ENCODE measurements at places on chromosomes 6 and 20.

GRCh38 chr20:61697666-61698597 lies 367.7 kb downstream of the TAF4 start:
- DNase-seq, result no peak

- no peak for DNase-seq
Measured at GRCh38 chr20:45997187-45997586, 11.5 kb upstream of the MMP9 start.

GRCh38 chr6:43869079-43869710 lies 99.2 kb downstream of the VEGFA start:
- no peak for DNase-seq

- no peak for DNase-seq
Measured at GRCh38 chr6:122081921-122082320, 317.5 kb upstream of the HSF2 start.

DNA sequence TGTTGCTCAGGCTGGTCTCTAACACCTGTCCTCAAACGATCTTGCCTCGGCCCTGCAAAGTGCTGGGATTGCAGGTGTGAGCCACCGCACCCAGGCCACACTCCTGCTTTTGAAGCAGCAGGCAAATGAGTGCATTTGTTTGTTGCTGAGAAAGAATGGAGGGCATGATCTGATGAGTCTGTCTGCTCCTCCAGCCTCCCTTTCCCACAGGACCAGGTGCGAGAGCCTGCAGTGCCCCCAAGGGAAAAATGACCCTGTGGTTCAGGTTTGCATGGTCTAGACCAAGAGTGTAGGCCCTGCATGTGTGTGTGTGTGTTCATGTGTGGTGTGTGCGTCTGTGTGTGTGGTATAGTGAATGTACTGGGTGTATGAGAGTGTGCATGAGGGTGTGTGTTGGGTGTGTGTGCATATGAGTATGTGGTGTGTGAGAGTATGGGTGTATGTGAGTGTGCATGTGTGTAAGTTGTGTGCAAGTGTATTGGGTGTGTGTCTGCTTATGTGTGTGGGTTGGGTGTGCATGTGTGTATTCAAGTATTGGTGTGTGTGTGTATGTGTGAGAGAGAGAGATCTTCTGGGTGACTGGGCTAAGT lies 22.8 kb upstream of the FOXC1 start:
- no peak for DNase-seq

DNA sequence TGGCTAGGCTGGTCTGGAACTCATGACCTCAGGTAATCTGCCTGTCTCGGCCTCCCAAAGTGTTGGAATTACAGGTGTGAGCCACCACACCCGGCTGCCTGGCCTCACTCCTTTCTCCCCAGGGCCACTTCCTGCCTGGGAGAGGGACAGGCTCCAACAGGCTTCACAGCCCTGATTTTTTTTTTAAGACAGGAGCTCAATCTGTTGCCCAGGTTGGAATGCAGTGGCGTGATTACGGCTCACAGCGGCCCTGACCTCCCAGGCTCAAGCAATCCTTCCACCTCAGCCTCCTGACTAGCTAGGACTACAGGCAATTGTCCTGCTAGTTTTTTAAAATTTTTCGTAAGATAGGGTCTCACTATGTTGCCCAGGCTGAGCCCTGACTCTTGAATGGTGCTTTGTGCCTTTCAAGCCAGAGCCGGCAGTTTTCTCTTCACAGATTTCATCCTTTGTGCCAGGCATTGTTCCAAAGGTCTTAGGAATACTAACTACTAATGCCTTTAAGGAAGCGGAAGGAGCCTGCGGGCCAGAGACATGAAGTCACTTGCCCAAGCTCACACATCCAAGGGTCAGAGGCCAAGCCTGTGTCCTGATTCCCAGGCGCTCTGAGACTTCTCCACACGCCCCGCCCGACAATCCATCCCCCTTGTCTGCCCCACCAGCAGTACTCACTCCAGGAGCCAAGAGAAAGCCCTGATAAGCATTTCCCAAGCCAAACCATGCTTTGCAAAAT lies 19.2 kb downstream of the CAPN11 start:
- no peak for DNase-seq

GRCh38 chr20:52805296-52805571 lies 166.9 kb upstream of the TSHZ2 start:
- DNase-seq, result no peak

DNA sequence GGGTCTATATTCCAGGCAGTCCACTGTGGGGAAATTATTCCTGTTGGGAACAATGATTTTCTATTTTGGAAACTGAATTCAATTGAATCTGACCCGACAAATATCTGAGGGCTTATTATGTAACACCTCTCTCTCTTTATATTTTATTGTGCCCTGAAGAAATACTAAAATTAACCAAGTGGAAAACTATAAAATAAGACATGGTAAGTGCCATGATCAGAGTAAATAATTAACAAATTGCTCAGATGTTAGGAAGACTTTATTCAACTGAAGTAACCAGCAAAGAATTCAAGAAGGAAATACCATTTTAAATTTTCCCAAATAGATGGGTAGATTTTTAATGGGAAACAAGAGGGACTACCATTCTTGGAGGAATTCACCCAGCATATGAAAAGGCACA lies 632.9 kb downstream of the MAFB start:
- DNase-seq, result no peak

GRCh38 chr20:41221614-41222218 lies 84.4 kb downstream of the PLCG1 start:
- DNase-seq, result no peak

- no peak for DNase-seq
Measured at GRCh38 chr20:59153355-59153681, 10.3 kb upstream of the ZNF831 start.

- no peak for DNase-seq
Measured at GRCh38 chr6:4351520-4352321, 216.3 kb upstream of the ECI2 start.

DNA sequence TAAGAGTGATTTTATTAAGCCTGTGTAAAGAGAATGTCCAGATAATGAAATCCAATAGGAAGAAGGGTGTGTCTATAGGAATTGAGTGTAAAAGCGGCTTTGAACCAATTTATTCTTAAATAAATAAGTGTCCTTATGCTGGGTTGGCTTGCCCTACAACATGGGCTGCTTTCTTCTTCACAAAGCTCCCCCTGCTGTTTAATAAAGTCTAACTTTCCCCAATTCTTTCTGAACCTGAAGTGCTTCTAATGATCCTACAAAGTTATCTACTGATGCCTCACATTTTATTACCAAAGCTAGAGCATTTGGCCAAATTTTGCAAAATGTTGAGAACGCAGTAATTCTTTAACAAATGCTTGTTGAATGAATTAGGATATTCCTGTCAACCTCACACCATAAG lies 36.3 kb upstream of the SIRT5 start:
- no peak for DNase-seq

DNA sequence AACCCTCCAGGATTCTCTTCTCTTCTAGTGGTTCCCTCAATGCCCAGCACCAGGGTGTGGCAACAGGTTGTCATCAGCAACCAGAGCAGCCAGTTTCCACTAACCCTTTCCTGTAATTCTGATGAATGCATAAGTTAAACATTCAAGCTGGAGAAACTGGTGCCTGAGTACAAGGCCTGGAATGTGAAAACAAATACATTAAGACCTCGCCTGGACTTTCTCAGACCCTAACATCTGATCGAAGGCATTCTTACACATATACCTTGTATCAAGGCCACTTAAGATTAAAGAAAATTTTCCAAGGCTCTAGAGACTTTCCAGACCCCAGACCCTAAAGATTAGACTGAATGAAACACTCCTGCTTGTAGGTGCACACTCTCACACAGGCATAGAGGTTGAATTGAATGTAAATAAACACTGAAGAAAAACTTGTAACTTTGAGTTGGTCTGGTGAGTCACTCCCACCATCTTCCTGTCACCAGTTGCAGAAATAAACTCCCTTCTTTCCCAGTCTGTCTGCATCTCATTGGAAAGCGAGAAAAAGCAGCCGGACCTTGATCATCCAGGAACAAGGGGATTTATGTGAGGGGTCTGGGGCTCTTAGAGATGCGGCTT lies 9.0 kb downstream of the LRP11 start:
- no peak for DNase-seq

GRCh38 chr6:107822176-107823046 lies 1.7 kb downstream of the SCML4 start:
- DNase-seq, result no peak

- no peak for DNase-seq
Measured at GRCh38 chr20:58723628-58723984, 31.0 kb downstream of the NPEPL1 start.

DNA sequence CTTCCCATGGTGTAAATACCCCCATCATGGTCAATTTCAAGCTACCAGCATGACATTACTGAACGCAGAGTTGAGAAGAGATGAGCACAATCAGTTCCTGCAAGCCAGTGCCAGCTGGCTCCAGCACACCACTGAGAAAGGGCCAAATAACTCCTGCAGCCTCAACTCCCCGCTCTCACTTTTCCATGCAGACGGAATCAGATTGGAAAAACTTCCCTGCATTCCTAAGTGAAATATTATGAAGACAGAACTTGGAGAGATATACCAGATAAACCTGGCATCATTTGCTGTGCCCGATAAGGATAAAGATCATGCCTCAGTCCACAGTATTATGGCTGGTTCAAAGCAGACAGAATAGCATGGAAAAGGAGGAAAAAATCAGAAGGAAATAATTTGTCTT lies 56.7 kb downstream of the FILIP1 start:
- DNase-seq, result no peak

GRCh38 chr6:135266675-135267074 lies 85.6 kb downstream of the MYB start:
- DNase-seq, result no peak

DNA sequence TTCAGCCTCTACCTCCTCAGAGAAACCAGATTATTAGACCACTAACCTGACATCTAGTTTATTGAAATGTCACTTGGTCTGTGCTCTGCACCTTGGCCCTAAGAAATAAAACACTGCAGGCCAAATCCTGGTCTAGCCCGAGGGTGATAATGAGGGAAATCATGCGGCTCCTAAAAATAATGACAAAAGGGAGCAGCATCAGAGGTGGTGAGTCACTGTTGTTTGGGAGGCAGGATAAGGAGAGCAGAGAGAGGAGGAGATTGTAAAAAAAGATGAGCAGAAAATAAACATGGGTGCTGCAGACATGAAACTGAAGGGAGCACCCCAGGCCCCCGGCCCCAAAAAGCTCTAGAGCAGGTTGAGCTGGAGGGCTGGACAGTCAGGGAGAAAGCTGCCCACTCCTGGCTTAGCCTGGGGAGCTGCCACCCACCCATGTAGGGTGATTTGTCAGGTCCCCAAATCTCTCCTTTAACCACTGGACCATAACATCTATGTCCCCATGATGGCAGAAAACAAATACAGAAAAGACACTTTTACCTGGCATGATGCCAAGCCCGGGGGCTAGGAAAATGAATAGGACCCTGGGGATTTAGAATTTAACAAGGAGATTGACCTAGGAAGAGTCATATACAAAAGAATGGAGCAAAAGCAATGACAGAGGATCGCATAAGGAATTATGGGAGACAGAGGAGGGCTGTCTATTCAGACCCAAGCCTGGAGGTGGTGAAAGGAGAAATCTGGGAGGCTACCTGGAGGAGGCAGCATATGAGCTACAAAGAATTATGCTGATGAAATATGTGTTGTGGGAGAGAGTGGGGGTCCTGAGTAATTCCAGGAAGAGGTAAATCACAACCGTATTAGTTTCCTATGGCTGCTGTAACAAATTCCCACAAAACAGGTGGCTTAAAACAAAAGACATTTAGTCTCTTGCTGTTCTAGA lies 103.7 kb downstream of the SNAP25 start:
- DNase-seq, result no peak

- no peak for DNase-seq
Measured at GRCh38 chr6:6386010-6386409, 65.5 kb upstream of the F13A1 start.

GRCh38 chr20:40584130-40584809 lies 104.8 kb downstream of the MAFB start:
- DNase-seq, result no peak

- no peak for DNase-seq
Measured at GRCh38 chr6:97653517-97653916, 370.5 kb upstream of the MMS22L start.

GRCh38 chr6:63592886-63593285 lies 20.6 kb downstream of the LOC128125822 start:
- no peak for DNase-seq

GRCh38 chr6:13681305-13682061 lies 30.2 kb downstream of the RANBP9 start:
- no peak for DNase-seq

DNA sequence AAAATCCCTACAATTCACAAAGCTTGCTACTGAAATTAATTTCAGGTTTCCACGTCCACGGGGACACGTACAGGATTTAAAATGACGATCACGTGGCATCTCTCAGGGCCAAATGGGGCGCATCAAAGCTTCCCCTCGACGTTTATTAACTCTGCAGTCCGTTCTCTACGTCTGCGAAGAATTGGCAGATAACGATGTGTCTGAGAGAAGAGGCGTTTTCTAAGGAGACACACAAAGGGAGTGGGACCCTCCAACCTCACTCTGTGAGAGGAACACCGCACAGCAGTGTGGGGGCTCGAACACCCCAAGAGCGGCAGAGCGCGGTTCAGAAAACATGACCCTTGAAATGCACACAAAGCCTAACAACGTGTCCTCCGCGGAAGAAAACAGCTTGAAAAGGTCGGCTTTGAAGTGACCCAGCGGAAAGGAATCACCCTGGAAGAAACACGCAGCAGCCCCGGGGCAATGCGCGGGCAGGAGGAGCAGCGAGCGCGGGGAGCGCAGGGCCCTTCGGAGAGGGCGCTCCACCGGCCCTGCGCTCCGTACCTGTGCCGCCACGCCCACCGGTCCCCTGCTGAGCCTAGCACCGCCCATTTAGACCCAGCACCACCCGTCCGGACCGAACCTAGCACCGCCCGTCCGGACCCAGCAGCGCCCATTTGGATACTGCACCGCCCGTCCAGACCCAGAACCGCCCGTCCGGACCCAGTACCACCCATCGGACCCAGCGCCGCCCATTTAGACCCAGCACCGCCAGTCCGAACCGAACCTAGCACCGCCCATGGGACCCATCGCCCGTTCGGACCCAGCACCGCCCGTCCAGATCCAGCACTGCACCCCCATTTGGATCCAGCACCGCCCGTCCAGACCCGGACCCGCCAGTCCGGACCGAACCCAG lies 1.1 kb upstream of the AFDN start:
- DNase-seq, result no peak

DNA sequence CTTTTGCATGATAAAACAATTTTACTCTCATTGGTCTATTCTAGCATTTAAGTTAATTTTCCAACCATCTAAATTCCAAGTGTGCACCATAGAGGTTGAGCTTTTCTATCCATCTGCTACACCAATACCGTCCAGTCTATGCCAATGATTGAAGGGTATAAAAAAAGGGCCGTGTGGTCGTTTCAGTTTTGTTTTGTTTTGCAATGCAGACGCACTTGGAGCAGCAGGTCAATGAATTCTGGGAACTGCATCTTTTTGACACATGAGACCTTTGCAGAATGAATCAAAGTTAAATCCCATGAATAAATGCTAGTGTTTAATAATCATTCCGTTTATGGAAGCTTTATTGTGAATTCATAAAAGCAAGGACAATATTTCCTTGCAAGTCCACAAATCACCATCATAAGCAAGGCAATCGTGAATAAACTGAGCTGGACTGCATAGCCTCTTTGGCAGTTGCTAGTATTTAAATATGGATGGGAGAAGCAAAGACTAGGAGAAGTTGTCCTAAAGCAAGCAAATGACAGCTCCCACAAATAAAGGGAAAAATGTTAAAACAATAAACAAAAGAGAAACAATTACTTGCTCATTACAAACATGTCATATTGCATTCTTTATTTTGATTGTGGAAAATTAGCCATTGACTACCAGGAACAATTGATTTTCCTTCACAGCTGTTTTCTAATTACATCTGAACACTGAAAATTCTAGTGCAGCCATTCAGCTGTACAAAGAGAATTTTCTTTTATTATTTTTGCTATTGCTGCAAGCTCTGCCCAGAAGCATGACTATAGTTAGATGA lies 649.7 kb upstream of the GJE1 start:
- DNase-seq, result no peak

All from stimulated activated CD8-positive, alpha-beta memory T cell treated with anti-CD3 and anti-CD28 coated beads, Interleukin-4, amount 100 ng/mL, for 1 hour (primary cell).